ENCODE measurements at places on chromosomes 3 and 15. TPM values are rescaled to one million over a fixed set of nuclear protein-coding genes. Genes with fewer than 3 reads are reported as not detected.

AGTR1 gene
- not detected for total RNA-seq

CMTM8 gene
- 17.8 TPM for total RNA-seq

SPINK8 gene
- not detected for total RNA-seq

DNA sequence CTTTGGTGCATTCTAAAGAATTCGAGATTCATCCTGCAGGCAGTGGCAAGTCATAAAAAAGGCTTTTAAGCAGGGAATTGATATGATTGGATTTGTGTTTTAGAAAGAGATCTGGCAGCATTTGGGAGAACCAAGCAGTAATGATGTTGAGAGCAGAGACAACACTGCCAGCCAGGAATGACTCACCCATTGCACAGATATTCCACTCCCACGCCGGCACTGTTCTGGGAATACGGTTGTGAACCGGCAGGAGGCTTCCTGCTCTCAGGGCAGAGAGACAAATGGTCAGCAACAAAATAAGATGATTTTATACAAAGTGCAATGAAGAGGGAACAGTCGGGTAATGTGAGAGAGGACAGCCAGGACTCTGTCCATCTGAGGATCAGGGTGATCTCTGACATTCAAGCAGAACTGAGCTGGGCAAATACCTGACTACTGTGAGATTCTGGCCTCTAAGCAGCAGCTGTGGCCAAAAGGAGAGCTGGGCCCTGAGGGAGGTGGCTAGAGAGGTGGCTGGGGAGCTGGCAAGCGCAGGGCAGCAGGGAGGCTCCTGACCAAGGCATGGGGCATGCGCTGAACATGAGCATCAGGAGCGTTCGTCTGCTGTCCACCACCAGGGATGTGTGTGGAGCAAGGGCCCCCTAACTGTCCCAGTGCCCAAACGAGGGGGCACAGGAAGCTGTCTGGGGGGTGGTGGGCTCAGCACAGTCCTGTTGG is 56.1 kb upstream of the PLXNA1 start:
- DNase-seq: no peak

- DNase-seq: no peak
These were observed 135.4 kb downstream of the RAB11A start for GRCh38 chr15:66004618-66005262.

- DNase-seq: peak; percentile 90
These were observed at the start of gene GBE1 for GRCh38 chr3:81760924-81761903. Gene GBE1 (minus strand): TSS chr3:81761645. CDS start chr3:81761517, 128 bp downstream.

DNA sequence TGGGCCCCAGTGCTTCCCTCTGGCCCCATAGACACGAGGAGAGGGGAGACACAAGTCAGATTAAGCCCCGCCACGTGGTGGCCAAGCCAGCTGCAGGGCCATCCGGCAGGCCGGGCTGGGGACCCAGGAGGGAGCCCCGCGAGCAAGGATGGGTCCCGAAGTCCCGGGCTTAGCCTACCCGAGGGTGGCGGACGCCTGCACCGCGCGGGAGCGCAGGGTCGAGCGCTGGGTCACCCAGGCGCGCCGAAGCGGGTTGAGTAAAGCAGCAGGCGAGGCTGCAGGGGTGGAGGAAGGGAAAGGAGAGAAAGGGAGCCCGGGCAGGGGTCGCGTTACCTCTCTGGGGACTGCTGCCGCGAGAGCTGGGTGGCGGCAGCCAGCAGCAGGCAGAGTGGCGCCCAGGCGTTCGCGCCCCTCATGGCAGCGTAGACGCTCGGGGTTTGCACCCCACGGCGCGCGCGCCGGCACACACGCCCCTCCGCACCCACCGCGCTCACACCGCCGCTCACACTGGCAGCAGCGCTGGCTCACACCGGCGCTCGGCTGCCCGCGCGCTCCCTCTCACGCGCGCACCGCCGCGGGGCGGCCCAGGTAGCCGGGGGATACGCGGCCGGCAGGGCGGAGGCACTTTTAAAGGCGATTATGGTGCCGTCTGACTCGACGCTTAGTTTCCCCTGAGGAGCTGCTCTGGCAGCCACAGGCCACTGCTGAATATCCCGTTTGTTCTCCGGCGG is at the start of gene PCOLCE2:
Gene PCOLCE2 (minus strand): TSS at position 603 of the 731 bp plus-strand sequence. CDS start 187 bp downstream, at position 416.
- peak; percentile 1 for DNase-seq

DNA sequence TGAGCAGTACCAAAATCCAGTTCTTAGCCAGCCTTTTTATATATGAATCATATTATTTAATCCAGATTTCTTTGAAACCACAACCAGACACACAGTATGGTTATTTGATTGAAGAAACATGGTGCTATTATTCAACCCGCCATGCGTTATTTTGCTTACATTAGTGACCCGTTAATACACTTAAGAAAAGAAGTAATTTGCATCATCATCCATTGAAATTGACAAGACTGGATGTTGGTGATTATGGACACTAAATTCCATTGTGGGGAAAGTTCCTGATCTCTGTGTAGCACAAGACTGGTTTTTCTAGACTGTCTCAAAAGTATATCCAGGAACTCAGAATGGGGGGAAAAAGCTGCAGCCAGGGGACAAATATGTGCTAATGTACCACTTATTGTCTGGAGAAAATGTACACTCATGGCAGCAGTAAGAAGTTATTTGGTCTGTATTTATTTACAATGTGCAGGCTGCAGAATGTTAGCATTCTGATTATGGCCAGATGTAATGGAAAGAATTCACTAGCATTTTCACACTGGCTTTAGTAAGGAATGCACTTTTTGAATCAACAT is 80.3 kb downstream of the FILIP1L start:
- DNase-seq: no peak

All from CD4-positive, alpha-beta memory T cell (primary cell).